ENCODE measurements at places on chromosomes 6 and 20.

- no peak for DNase-seq
These were observed 66.4 kb upstream of the NEDD9 start for GRCh38 chr6:11298651-11299420.

- no peak for DNase-seq
These were observed 14.6 kb downstream of the MYBL2 start for GRCh38 chr20:43681468-43681942.

DNA sequence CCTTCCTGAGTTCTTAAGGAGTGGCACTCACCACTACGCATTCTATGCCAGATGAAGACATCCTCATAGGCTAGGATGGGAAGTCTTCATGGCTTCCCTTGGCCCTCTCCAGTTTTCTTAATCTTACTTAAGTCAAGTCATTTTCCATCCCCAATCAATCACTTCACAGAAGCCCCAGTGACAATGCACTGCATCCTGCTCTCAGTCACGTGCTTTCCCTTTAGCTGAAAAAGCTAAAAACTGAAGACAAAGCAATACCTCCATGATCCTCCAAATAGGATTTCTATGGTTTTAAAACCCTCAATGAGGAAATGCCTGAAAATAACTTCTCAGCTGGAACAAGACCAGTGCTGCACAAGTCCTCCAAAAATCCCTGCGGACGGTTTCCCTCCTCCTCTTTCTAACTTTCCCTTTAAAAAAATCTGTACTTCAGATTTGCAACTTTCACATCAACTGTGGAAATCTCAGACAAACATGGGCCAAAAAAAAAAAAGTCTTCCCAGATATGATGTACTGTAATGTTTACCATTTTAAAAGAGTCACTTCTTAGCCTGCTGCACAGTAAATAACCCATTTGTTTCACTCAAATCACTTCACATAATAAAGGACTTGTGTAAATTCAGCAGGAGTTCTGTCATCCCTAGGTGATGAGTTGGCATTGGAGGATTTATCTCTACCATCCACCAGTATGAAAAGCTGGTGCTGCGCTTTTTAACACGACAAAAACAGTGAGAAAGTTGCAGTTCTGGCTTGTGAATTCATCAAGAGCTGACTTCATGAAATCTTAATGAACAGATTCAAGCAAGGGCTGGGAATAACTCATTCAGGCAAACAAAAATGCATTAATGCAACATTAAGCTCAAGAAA is 590.0 kb upstream of the NOX3 start:
- no peak for DNase-seq

DNA sequence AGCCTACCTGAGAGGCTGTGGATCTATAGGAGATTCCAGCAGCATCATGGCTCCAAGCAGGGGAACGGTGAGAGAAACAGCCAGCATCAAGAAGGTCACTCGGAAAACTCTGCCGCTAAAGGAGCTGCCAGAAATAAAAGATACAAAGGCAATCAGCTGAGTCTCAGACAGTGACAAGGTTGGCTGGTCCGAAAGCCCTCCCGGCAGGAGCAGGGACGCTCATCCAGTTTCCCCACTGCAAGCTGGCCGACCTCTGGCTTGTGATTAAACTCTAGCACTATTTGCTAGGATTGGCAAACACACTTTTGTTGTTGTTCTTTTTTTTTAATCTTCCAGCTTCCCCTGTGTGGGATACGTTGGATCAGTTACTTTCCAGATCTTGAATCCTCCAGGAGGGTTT is 8.7 kb downstream of the APMAP start:
- DNase-seq: no peak

Measured in stimulated activated CD8-positive, alpha-beta memory T cell treated with anti-CD3 and anti-CD28 coated beads, Interleukin-4, amount 100 ng/mL, for 1 hour (primary cell).